ENCODE measurements at places on chromosomes 2 and 18.

DNA sequence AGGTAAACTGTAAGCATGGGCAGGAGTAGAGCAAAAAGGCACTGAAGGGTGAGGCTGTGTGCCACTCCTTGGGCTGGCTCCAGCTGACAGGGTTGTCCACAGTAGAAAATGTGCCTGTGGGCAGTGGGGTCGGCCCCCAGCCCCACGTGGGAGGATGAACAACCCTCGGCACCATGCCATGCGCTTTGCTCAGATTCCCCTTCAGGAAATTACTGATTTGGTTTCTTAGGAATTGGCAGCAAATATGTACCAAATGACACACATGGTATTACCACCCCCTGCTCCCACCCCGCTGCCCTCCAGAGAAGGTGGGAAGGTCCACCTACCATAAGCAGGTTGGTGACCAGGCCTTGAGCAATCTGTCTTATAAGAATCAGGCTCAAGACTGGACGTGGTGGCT lies 13.6 kb downstream of the ADCY3 start:
- no peak for DNase-seq

DNA sequence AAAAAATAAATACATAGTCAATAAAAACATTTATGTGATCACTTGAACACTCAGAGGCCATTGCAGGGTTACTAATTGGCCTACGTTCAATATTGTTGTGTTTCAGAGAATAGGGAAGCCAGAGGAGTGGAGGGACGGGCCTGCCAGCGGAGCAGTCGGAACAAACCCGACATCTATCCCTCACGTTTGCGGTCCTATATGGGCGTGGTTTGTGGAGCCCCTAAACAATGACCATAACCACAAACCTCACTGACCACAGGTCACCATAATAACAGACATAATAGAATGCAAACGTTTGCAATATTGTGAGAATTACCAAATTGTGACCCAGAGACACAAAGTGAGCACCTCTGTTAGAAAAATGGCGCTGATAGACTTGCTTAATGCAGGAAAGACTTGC lies 19.5 kb upstream of the ZNF516 start:
- no peak for DNase-seq

- DNase-seq = no peak
These were observed 46.1 kb upstream of the THOC1 start for GRCh38 chr18:313931-314330.

DNA sequence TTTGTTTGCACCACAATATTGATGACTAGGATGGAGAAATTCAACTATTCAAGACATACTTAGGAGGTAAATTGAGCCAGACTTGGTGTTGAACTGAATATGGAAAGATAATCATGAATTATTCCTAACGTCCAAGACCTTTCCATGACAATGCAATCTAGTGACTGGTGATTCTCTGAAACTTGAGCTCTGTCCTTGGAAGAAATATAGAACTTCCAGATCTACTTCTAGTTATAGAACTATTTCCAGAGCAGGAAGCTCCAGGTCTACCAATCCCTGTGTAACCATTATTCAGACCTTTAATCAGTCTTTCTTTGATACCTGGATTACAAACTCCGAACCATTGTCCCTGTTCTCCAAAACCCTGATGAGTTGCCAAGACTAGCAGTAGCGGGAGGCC lies 272.6 kb upstream of the SLC14A2 start:
- no peak for DNase-seq

DNA sequence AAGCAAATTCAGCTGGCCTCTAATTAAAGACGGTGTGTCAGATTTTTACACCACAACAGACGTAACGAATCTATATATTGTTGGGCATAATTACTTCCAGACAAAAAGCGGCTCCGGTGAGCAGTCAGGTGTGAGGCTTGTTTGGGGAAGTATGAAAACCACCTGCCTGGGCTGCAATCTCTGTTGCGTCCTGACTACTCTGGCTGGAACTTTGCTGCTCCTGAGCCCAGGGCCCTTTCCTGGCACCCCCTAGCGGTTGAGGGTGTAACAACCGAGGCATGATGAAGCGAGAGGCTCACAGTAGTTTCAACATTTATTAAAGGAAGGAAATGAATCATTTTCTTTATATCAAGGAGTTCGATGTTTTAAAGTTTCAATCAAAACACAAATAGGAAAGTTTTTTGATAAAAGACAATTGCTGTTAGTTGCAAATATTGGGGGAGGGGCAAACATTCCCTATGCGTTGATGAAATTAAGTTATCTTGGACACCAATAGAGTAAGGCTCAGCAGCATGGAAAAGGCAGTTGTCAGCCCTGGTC lies 10.6 kb upstream of the ITGB6 start:
- peak; percentile 42 for DNase-seq

DNA sequence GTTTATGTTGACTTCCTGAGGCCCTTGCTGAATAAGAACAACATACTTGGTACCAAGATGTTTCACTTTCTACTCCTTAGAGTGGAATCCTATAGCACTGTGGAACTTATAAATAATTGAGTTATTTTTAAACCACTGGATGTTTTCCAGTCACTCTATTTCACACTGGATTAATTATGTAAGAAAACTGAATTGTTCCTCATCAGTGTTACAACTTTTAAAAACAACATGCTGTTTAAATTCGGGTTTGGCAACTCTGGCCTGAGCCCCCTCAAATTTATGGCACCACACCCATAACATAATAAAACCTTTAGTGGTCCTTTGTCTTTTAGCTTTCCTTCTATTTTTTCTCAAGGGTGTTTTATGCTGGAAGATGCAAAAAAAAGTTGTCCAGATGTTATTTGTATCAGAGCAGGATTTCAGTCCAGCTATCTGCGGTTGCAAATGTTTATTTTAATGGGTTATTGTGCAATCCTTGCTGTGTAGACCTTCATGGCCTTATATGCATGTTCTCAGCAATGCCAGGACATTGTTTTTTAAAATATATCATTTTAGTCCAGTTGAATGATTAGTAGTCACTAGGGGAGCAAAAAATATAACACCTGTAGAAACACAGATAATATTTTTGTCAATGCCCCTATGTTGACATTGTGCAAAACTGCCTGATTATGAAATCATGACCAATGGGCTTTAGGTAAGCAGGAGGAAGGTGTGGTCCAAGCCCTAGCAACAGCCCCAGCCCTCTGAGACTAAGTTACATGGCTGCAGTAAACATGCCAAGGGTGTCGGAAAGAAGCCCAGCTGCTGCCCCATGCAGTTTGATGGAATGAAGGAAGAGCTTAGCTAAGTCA lies 638.0 kb upstream of the ZEB2 start:
- no peak for DNase-seq

- no peak for DNase-seq
These were observed 186.5 kb downstream of the LPIN1 start for GRCh38 chr2:11932962-11933361.

- no peak for DNase-seq
These were observed 680 bp downstream of the ATP5F1A start for GRCh38 chr18:46097431-46097800.

DNA sequence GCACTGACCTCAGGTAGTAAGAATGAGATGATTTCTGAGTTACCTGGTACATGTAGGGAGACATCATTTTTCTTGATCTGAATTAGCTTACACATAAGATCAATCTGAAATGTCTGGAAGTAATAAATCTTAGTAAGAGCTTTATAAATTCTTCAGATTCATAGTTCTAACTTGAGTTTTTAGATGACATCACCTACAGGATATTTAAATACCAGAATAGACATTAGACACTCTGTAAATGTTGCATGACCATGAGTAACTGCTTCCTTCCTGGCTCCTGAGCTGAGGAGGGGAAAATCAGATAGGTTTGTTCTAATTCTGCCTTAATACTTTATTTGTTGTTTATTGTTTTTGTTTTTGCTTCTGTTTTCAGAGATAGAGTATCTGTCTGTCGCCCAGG lies 181.8 kb downstream of the PHLPP1 start:
- DNase-seq = peak; percentile 4

- no peak for DNase-seq
These were observed 459.3 kb upstream of the TRIB2 start for GRCh38 chr2:12257476-12257875.

GRCh38 chr18:48896875-48897511 lies 53.8 kb downstream of the SMAD7 start:
- DNase-seq = no peak

- DNase-seq = peak; percentile 14
These were observed 33.4 kb upstream of the MGAT5 start for GRCh38 chr2:134220344-134220974.

- DNase-seq = no peak
These were observed 179.7 kb downstream of the FAM210A start for GRCh38 chr18:13546638-13547037.

DNA sequence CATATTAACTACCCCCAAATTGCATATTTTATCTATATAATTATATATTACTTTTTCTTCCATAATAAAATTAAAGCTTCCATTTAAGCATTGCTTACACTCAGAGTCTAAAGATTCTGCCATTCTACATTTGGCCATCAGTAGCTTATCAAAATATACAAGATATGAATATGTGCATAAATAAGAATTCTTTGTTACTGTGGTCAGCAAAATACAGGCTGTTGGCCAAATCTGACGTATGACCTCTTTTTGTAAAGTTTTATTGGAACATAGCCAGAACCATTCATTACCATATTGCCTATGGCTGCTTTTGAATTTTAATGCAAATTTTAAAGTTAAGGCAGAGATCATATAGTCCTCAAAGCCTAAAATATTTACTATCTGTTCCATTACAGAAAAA lies 643.9 kb upstream of the VRK2 start:
- DNase-seq = no peak

GRCh38 chr2:64852771-64853241 lies 136.4 kb upstream of the SLC1A4 start:
- DNase-seq = no peak

GRCh38 chr18:3593381-3593903 lies 143.5 kb downstream of the TGIF1 start:
- no peak for DNase-seq

- no peak for DNase-seq
These were observed 22.6 kb downstream of the FER1L5 start for GRCh38 chr2:96665083-96665569.

- peak; percentile 31 for DNase-seq
These were observed 1015.1 kb upstream of the PIK3C3 start for GRCh38 chr18:40939656-40940515.

DNA sequence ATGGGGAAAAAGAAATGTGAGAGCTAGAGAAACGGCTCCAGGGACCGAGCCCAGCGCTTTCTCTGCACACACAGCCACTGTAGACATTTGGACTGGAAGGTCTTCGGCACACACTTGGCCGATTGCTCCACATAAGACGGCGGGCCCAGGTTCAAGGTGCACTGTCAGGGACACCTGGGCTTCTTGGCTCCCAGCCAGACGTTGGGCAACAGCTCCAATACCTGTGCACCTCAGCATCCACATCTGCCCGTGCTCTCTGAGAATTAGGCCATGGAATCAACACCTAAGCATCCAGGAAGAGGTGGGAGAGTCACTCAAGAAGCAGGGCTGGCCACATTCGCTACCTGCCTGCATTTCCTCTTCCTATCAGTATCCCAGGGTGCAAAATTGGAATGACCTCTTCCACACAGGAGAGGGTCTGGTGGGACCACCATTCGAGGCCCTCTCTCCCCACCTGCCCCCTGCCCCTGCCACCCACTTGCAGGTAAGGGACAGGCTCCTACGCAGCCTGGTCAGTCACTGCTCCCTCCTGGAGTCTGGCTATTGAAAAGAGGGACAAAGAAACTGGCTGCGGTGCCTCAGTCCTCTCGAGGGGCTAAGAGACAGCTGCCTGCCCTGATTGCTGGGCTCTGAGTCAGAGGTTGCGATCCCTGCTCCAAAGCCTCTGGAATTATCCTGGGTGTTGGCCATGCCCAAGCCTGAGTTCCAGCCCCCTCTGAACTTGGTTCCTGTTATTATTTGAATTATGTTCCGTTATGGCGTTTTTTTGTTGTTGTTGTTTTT lies 40.1 kb upstream of the TAF1B start:
- DNase-seq = no peak

DNA sequence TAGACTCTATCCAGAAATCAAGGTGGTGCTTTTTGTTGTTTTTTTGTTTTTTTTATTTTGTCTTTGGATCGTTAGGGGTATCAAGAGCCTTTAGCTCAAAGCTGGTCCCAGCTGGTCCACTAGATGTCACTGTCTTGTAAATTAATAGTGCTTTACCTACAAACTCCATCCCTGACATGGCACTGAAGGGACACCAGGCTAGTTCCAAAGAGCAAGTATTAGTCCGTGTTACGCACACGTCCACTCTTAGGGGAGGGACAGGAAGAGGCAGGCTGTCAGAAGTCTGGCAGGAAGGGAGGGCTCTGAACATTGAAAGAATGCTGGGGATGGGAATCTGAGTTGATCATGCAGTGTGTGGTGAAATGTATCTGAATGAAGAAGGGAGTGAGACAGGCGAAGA lies 85.9 kb upstream of the CCBE1 start:
- DNase-seq = no peak

- DNase-seq = no peak
These were observed 70.0 kb upstream of the ZNF236 start for GRCh38 chr18:76752400-76752799.

DNA sequence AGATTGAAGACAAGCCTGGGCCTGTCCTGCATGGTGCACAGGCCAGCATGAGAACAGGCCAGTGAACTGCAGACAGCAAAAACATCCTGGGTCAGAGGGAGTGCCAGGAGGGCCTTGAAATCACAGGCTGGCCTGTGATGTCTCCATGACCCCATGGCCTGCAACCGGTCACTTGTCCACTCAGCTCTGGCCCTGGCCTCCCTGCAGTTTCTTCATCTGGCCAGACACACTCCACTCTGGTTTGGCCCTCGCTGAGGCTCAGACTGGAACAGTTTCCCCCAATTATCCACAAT lies 12.6 kb downstream of the CYRIA start:
- no peak for DNase-seq

GRCh38 chr18:68438536-68438935 lies 276.4 kb downstream of the TMX3 start:
- no peak for DNase-seq

GRCh38 chr18:9353596-9353995 lies 19.0 kb downstream of the TWSG1 start:
- DNase-seq = no peak

DNA sequence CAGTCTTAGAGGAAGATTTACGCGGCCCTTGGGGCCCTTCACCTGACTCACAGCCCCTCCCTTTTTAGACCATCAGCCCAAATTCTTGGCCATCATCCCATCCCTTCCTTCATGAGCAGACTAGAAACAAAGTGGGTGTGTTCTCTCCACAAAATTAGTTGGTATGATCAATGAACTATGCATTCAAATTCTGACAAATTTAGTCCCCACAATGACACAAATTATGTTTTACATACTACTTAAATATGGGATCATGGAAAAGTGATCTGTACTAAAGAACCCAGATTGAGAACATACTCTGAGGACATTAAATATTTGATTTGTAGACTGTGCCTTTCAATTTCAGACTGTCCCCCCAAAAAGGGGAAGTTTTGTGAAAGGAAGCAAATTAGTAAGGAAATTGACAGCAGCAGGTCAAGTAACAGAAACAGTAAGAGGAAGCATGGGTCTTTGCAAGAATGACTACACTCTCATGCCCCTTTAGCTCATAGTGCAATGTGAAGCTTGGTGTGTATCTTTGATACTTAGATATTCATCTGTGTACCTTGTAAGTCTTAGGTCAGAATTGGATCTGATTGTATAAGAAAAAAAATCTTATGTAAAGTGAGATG lies 2.2 kb upstream of the MAPRE2 start:
- DNase-seq = no peak

- DNase-seq = no peak
These were observed 19.0 kb upstream of the CPO start for GRCh38 chr2:206920310-206920709.

GRCh38 chr2:217011576-217011975 lies 151.7 kb upstream of the TNP1 start:
- no peak for DNase-seq

GRCh38 chr2:27307545-27308358 lies 493 bp downstream of the UCN start:
- DNase-seq = no peak
